Germinal center (tissue), 1 donor: ENCODE measurements at places on chromosomes 6 and 20.

- no peak for DNase-seq
Observed at GRCh38 chr20:64242797-64243475, 12.6 kb upstream of the PCMTD2 start.

DNA sequence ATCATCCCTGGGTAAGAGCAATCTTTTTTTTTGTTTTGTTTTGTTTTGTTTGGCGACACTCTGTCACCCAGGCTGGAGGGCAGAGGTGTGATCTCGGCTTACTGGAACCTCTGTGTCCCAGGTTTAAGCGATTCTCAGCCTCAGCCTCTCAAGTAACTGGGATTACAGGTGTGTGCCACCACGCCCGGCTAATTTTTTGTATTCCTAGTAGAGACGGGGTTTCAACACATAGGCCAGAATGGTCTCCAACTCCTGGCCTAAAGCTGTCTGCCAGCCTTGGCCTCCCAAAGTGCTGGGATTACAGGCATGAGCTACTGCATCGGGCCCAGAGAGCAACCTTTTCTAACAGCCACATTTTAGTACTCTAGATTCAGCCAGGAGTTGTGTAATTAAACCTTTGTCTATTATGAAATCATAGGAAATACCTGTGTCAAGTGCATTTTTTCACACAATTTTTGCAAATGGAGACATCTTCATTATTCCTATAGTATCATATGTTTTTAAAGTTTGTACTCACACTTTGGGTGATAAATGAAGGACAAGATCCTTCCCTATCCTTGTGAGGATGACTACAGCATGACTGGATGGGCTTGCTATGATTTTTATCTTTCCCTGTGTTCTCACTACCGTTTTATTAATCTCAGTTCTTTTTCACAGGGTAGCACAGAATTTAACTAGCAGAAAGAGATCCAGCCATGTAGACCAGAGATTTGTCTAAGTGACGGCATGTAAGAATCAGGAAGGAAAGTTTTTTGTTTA lies 82.6 kb downstream of the OR2B2 start:
- no peak for DNase-seq

DNA sequence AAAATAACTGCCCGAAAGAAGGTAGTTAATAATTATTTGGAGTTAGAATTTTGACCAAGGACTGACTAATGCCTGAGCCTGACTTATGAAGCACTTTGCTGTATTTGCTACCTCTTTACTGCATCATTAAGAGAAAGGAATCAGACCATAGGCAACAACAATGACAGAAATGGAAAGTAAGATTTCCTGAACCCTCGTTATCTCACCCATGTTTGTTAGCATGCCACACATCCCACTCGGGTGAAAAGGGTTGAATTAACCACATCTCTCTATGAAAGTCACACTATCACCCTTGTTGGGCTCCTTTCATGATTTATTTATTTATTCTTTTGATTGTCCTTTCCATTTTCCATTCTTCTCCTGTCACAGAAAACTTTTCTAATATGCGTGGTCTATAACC lies 59.6 kb downstream of the OLIG3 start:
- DNase-seq = no peak

GRCh38 chr6:138500045-138500665 lies 861 bp upstream of the NHSL1 start:
- no peak for DNase-seq

DNA sequence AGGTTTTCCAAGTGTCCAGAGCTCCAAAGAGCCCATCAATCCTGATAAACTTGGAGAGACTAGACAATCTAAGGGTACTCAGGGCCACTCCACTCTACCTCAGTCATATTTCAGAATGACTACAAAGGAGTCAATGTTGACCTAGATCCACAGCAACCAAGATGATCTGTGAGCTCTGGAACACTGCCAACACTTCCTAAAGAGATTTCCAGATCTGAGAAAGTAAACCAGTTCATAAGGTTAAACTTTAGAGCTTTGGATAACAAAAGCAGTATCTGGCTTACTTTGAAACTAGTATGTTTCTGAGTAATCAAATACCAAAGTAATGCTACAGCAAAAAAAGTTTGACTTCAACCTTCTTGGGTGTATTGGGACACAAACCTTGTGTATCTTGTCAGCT lies 122.7 kb downstream of the BTBD9 start:
- DNase-seq = no peak

DNA sequence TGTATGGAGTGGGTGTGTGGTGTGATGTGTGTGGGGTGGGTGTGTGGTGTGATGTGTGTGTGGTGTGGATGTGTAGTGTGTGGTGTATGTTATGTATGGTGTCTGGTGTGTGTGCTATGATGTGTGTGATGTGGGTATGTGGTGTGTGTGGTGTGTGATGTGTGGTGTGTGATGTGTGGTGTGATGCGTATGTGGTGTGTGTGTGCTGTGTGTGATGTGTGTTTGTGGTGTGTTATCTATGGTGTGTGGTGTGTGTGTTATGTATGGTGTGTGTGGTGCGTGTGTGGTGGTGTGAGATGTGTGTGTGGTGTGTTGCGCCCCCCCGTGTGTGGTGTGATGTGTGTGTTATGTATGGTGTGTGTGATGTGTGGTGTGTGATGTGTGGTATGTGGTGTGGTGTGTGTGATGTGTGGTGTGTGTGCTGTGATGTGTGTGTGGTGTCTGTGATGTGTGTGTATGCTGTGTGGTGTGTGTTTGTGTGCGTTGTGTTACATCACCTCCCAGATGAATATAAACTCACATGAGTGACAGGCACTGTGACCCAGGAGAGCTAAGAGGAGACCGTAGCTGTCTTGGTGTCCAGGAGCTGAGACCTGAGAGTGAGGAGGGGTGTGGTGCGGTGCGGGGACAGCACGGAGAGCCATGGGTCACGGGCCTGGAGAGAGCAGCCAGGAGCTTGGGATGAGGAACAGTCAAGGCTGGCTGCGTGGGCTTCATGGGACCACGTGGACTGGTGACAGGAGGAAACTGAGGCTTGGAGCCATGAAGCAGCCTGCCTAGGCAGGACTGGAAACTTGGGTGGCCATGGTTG lies 8.8 kb downstream of the DLGAP4 start:
- no peak for DNase-seq

DNA sequence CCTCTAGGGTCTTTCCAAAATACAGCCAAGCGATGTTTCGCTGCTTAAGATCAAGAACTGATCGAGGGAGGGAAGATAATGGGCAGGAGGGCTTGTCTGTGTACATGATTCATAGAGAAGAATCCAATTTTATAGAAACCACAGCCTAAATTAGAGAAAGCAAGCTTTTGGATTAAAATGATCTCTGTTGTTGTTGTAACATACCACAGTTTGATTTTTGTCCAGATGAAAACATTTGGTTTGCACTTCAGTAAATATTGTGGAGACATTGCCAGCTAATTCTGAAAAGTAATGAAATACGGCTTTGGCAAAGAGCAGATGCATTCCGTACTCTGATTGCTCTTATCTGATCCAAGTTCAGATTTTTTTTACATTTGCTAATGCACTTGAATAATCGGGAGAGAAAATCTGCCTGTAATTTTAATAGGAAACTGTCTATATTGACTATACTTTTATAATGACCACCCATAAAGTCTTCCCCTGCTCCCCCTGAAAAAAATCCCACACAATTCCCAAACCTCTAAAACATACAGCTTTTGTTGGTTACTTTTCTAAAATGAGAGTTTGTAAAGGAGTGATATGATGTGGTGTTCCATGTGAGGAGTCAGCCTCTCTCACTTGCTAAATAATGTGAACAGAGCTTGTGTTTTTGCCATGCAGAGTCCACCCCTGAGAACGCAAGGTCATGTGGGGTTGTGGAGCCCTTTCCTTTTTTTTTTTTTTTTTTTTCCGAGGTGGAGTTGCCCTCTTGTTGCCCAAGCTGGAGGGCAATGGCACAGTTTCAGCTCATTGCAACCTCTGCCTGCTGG lies 199.9 kb downstream of the DTNBP1 start:
- DNase-seq = no peak
